Naive thymus-derived CD4-positive, alpha-beta T cell (primary cell): ENCODE measurements at places on chromosomes 4 and X.

DNA sequence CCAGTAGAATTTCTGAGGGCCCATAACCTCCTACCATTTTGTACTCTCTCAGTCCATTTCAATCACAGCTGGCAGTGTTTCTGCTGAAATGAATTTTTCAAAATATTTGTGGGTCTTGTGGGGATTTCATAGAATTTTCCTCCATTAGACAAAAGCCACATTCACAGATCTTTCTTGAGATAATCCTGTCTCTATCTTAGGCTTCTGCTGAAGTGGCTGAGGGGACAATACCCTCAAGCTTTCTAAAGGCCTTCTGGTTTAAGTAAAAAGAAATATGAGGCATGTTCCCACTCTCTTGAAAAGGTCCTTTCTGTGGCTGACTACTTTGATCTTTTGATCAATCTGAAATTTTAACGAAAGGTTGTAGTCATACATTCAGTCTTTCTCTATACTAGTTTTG, 1930.0 kb upstream of the AGA start:
- no peak for DNase-seq

GRCh38 chr4:90080116-90080515, 47.1 kb upstream of the CCSER1 start:
- DNase-seq: no peak

GRCh38 chr4:130814896-130815295, 1718.9 kb downstream of the C4orf33 start:
- DNase-seq: no peak

GRCh38 chr4:2442175-2442993, 23.6 kb downstream of the CFAP99 start:
- DNase-seq: no peak

- DNase-seq: no peak
Observed at GRCh38 chr4:114088481-114088880, 109.0 kb upstream of the ARSJ start.

DNA sequence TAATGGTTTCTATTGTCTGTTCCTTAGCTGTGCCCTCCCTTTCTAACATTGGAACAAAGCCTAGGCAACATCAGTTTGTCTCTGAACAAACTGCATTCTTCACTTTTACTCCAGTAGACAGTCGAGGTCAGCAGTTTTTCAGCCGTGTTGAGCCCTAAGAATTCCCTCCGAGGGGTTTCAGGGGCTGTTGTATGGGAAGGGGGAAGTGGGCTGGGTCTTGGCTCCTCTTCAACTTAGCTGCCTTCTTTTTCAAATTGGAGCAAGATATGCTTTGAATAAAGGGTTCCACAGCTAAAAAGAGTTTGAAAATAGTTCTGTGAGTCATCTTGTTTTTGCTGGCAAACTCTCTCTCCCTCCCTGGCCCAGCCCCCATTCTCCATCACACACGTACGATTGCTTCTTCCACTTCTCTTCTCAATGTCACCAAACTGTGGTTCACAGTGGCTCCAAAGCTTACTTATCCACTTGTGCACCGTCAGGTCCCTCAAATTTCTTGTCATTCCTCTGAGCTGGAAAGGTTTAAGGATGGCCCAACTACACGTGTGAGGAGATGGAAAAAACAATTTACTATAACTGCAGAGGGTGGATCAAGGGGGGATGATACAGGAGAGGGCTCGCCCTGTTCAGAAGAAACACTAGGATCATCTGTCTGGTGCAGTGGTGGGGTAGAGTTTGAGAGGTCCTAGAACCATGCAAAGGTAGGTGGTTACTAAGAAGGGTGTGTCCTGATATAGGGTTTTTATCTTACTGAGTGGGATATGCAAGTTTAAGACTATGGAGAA, 9.2 kb upstream of the MAML3 start:
- DNase-seq: no peak

- DNase-seq: no peak
Observed at GRCh38 chr4:180840142-180840541, 1403.1 kb upstream of the TENM3 start.

- no peak for DNase-seq
Observed at GRCh38 chr4:137707102-137707620, 174.9 kb upstream of the PCDH18 start.

DNA sequence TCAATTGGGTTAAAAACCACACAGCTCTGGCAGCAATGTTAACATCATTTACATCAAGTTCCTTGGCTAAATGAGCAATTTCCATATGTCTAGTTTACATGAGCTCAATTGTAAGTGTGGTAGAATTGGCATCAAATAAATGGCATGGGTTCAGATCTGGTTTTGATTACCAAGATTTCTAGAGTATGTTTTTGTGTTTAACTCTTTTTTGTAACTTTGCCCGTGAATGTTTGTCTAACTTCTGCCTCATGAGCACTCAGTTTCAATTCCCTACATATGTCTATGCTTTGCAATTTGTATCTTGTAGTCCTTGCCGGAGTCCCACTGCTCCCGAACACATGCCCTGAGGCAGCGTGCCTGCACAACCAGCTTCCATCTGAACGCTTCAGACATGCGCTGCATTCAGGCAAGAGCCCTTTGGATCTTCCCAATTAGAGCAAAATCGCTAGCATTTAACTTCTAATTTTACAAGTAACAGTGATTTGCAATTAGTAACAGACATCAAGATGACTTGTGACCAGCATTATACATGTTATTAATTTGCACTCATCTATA, 644.4 kb downstream of the TRIML1 start:
- DNase-seq: no peak

GRCh38 chr4:32884198-32884597, 2164.0 kb downstream of the PCDH7 start:
- DNase-seq: no peak
